ENCODE measurements at places on chromosomes 4 and X.

GRCh38 chr4:38131371-38132091, 171.3 kb downstream of the PTTG2 start:
- DNase-seq = no peak

- no peak for DNase-seq
These were observed 23.6 kb downstream of the UPRT start for GRCh38 chrX:75297508-75297907.

DNA sequence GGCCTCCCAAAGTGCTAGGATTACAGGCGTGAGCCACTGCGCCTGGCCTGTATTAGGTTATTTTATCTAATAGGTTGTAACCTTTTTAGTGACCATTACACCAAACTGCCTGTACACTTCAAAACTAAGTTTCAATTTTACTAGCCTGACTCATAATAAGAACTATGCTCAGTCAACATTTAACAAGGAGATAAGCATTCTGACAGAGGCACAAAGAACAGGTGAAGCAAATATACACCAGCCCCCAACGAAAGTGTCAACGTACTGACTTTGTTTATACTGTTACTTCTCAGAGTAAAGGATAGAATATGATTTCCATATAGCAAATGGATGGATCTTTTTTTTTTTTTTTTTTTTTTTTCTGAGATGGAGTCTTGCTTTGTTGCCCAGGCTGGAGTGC, 62.8 kb downstream of the SHISA3 start:
- DNase-seq = peak; percentile 25

DNA sequence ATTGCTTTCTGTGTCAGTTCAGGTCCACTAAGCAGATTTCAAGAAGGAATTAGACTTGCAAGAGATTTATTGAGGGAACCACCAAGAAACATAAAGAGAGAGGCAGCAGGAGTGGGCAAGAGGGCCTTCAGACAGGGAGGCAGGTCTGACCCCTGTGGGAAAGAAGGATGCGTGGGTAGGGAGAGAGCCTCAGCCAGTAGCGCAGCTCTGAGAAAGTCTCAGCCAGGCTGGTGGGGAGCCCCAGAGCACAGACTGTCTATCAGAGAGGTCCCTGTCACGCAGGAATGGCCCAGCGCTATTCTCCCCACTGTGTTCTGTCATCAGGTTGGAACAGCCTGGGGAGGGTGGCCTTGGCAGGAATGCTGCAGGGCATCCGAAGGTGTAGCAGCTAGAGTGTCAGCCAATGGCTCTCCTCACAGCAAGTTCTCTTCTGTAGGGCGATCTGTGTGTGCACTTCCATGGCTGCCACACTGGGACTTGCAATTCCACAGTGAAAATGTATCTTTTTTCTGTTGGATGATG, 48.0 kb downstream of the OTC start:
- no peak for DNase-seq

DNA sequence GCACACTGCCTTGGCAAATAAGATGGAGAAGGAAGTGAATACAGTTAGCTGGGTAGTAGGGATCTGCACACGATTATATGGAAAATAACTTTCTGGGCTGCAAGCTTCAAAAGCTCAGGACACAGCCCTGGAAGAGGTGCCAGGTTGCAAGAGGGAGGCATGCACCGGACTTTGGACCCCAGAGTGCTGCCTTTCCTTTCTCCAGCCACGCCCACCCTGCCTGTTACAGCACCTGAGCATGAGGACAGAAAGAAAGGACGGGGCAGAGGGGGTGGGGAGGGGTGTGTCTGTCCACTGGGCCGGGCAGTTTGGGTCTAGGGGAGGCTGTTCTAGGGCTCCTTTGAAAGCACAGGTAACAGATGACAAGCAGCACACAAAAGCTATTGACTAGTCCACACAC, 152.8 kb downstream of the ENPP6 start:
- no peak for DNase-seq

DNA sequence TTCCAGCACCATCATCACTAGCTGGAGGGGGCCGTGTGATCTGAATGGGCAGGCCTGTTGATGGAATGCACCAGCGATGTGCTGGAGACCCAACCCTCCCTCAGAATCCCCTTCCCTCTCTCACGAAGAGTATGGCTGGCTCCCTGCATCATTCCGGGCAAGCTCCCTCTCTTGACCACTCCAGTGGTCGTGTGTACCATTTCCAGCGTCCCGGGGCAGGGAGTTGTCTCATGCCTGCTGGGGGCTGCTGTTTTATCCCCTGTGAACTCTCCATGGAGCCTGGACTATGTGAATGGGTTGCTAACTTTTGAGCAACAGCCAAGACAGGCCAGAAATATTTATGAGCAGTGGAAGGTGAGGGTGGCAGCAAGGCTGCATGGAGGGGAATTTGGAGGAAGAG, 8.1 kb downstream of the CSAG1 start:
- no peak for DNase-seq

GRCh38 chr4:180805101-180805500, 1438.1 kb upstream of the TENM3 start:
- DNase-seq = no peak

- DNase-seq = no peak
These were observed 118.8 kb downstream of the ZNF827 start for GRCh38 chr4:145819853-145820181.

DNA sequence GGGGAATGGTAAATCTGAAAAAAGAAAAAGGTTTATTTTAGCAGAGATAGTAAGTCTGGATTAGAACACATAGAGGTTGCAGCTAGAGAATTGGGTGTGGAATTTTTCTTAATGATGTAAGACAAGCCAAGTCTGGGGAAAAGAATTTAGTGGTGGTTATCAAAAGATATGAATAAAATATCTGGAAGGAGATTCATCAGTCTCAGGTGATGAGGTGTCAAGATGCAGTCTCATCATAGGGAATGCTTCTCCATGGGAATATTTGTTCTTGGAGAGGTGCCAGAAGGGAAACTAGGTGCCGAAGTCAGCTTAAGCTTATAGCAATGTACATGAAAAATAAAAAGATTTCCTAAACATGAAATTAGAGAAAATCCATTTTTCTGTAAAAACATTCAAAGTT, 504.1 kb upstream of the NR3C2 start:
- DNase-seq = no peak

Measured in GM12892 (cell line).